Central memory CD8-positive, alpha-beta T cell (primary cell): ENCODE measurements at places on chromosomes 5 and 9.

- DNase-seq, result no peak
Observed at GRCh38 chr5:76169146-76169905, 86.1 kb downstream of the SV2C start.

DNA sequence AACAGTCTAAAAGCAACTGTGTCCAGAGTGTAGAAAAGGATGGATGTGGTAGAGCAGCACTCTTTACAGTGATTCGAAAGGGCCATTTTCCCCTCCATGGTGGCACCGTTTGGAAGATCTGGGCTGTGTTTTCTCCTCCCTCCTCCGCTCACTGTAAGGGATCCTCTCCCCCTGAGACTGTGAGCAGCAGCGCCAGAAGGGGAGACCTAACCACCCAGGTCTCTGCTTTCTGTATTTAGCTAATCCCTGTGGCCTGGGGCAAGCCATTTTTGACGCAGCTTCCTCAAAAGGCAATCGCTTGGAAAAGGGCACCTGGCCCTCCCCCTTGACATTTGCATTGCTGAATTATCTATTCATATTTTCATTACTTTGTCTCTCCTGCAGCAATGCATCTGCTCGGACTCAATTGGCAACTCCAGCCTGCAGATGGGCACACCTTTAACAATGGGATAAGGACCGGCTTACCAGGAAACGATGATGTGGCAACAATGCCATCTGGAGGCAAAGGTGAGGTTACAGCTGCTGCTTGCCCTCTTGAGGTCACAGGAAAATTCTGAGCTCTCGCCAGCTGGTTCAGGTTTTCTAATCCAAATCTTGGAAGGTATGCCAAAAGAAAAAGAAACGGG, 244.3 kb upstream of the WWC1 start:
- no peak for DNase-seq

DNA sequence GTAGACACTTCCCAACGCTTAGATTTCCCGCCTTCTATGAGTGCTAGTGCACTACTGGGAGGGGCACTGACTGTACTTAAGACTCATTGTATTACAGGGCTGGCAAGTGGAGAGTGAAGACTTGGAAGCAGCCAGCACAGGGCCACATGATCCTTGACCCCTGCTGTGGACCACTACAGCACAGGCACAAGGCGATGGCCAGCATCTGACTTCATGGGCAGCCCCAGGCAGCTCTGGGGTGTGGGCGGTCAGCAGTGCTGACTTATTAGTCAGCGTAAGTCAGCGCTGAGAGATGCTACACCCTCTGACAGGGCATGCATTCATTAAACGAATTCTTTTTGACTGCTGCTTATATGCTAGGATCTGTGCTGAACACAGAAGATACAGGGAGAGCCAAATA, 9.3 kb downstream of the SLC46A2 start:
- no peak for DNase-seq

DNA sequence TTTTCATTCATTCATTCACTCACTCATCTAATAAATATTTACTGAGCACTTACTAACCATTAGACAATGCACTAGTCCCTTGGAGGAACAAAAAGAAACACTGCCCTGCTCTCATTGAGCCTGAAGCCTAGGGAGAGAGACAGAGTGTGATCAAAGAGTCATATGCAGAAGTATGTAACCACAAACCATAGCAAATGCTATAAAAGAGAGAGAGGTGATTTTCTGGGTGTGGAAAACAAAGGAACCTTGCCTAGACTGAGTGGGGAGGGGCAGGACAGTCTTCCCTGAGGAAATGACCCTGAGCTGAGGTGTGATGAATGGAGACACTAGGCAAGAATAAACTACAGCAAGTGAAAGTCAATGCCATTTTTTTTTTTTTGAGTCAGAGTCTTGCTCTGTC, 10.8 kb upstream of the ADRA1B start:
- no peak for DNase-seq

DNA sequence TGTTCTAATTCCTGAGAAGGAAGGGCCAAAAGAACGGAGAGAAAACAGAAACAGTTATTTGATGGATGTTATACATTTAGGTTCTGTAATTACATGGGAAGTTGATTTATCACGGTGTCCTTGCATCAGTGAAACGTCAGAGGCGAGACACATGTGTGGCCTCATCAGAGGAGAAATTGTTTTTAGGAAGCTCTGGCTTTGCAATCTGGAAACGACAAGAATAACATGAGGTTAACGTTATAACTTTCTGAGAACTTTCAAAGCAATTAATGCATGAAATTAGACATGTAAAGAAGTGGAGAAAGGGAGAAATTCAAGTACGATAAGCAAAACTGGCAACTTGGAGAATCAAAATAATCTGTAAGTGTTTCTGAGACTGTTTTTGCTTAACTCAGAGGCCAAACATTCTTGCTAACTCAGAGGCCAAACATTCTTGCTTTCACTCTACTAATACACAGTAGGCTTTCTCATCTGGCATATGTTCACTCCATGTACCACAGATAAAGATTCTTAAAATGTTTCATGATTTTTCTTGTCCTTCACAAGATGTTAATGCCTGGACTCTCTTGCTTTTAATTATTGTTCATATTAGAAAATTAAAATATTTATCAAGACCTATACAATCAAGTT, 933.0 kb downstream of the TLE4 start:
- no peak for DNase-seq

DNA sequence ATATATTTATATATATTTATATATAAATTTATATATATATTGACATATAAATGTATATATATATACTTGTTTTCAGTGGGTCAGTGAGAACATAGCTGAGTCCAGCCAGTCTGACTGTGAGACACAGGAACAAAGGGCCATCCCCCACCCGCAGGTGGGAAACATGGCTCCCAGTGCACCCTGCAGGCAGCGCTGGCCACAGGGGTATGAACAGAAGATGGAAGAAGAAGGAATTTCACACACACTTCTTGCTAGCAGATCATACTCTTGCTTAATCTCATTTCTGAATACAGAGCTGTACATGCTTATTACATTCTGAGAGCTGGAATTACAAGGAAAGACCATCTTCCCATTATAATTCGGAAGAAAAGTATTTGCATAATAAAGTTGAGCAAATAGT, 595.4 kb downstream of the IRX1 start:
- no peak for DNase-seq

DNA sequence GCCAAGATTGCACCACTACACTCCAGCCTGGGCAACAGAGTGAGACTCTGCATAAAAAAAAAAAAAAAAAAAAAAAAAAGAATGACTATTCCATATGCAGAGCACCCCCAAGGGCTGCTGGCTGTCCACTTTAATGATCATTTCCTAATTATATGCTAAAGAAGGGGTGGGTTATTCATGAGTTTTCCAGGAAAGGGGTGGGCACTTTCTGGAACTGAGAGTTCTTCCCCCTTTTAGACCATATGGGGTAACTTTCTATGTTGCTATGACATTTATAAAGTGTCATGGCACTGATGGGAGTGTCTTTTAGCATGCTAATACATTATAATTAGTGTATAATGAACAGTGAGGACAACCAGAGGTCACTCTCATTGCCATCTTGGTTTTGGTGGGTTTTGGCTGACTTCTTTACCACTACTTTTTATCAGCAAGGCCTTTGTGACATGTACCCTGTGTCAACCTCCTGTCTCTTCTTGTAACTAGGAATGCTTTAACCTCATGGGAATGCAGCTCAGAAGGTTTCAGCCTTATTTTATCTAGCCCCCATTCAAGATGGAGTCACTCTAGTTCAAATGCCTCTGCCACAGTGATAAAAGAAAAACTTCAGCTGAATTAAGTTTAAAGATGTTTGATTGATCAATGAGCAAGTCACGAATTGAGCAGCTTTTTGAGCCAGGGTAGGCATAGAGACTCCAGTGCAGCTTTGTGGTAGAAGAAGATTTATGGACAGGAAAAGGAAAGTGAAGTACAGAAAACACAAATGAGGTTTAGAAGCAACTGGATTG, 7.1 kb upstream of the NANS start:
- no peak for DNase-seq

- no peak for DNase-seq
Observed at GRCh38 chr5:157486861-157487260, 26.8 kb downstream of the NIPAL4 start.

DNA sequence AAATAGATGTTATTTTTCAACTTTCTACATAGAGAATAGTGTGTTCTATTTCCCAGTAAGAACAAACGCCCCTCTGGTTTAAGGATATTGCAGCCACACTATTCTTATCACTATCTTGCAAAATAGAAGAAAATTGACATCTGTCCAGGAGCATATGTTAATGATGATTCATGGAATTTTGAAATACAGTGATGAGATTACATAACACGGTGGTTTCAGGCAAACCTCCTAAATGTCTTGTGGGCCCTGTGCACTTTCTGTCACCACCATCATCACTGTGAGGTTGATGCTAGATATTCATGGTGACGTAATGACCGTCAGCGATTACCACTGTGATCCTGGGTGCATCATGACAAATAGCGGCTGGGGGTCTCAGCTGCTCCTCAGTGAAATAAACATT, 48.1 kb downstream of the CFAP90 start:
- DNase-seq, result no peak

GRCh38 chr9:133114886-133115603, 6.0 kb downstream of the RALGDS start:
- DNase-seq, result no peak

- no peak for DNase-seq
Observed at GRCh38 chr9:4923580-4924544, 61.2 kb upstream of the JAK2 start.

- DNase-seq, result no peak
Observed at GRCh38 chr9:100394032-100394695, 32.8 kb upstream of the MSANTD3 start.

- DNase-seq, result no peak
Observed at GRCh38 chr5:64462391-64462790, 43.4 kb upstream of the RGS7BP start.

GRCh38 chr5:172005708-172006320, 624 bp downstream of the FBXW11 start:
- DNase-seq, result no peak

GRCh38 chr5:59500014-59500413, 393.5 kb downstream of the PDE4D start:
- DNase-seq, result no peak

GRCh38 chr5:106728208-106728607, 942.5 kb downstream of the EFNA5 start:
- DNase-seq, result no peak

DNA sequence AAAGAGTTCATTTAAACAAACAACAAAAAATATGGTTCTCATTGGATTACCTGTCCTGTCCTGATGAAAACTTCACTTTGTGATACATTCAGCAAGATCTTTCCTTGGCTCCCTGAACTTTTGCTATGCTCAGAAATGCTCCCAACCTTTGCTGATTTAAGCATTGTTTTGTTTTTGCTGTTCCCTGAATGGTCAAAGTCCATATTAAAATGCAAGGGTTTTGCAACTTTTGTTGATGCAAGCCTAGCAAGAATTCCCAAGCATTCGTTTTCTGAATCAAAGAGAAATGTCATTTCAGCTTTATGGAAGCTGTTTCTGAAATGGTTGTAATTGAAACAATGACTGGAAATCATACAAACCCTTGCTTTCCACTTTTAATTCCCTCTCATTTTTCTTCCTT, 3.1 kb upstream of the SFXN1 start:
- no peak for DNase-seq

DNA sequence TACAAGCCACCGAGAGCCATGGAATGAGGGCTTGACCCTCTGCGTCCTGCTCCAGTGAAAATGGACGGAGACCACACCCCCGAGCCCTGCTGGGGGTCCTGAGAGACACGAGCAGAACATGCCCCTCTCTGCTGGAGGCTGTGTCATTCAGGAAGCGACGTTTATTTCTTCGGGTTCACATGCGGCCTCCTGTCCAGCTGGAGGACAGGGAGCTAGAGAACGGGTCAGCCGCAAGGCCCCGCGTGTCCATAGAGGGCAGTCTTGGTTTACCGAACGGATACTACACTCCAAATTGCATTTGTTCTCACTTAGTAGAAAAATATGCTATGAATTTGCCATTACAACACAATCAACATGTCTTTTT, 36.1 kb downstream of the MRPL36 start:
- no peak for DNase-seq

- DNase-seq, result no peak
Observed at GRCh38 chr9:116800885-116801284, 113.8 kb downstream of the TRIM32 start.

DNA sequence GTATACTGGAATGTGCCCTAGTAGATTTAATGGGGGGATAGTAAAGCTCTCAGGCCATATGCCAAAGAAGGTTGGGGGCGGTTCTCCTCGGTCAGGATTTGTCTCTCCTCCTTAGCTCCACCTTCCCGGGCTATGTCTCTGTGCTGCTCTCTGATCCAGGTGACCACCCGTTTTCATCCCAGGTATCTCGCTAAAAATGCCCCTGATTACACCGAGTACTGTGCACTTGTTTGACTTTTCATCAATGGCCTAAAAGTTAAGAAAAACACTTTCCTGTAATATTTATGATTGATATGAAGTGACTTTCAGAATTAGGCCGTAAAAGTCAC, 724 bp downstream of the NDUFS6 start:
- DNase-seq, result no peak

GRCh38 chr9:126386088-126386487, 59.5 kb downstream of the MVB12B start:
- no peak for DNase-seq

- no peak for DNase-seq
Observed at GRCh38 chr9:135127718-135128670, 40.5 kb downstream of the OLFM1 start.

DNA sequence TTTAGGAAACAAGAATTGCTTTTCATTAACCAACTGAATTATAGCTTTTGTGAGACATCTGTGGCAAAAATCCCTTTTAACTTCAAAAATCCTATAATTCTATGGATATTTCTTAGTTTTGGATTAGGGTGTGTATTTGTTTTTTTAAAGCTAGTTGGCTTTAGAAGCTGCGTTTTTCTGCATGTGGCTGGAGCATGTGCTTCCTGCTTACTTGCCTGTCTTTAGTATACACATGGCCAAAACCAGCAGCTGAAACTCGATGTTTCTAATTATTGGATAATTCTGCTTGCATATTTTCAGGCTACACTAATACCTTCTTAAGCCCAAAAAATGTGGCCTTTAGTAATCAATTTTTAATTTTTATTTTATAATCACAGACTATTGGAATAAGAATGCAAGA, 8.9 kb downstream of the RECK start:
- DNase-seq, result no peak

DNA sequence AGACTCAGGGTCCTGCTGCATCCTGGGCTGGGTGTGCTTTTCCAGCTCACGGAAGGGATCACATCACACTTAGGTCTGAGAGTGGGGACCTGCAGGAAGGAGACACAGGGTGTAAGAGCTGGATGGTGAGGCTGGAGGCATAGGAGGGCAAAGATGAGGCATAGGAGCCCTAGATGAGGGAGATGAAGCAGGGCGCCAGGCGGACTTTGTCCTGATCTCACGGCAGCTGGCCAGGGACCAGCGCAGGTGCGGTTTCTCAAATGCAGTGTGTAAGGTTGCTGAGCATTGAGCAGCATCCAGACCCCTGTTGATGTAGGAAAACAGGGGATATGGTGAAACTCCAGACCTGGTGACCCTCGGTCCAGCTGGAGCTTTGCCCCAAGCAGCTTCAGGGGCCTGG, 156.5 kb downstream of the PSAT1 start:
- DNase-seq, result no peak

DNA sequence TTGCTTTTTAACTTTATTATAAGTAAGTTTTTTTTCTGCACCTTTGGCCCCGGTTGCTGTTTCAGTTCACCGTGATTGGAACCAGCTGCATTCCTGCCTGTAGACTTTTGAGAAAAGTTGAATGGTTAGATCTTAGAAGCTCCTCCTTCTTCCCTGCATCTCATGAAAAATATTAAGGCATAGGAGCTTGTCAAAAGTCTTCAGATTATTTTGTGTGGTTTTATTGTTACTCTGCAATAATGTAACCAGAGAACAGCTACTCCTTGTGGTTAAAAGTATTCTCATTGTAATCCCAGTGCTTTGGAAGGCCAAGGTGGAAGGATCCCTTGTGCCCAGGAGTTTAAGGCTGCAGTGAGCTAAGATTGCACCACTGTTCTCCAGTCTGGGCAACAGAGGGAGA, 3.3 kb upstream of the SLC2A8 start:
- no peak for DNase-seq
